ENCODE measurements at places on chromosomes 1 and 21.

DNA sequence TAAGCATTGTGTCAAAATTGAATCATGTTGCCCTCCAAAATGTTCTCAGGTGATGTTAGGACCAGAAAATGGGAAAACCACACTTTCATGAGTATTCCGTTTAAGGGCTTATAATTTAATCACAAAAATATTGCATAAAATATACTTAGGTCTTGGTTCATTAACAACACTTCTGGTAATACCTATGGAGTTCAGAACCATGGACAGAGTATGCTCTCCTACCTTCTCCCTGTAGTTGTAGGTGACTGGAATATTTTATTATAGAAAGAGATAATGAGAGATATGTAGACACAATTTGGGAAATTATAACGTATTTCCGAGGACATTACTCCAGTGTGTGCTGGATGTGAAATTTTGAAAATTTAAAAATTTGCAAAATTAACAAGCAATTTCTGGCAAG lies 232.5 kb downstream of the NCAM2 start:
- DNase-seq, result no peak

DNA sequence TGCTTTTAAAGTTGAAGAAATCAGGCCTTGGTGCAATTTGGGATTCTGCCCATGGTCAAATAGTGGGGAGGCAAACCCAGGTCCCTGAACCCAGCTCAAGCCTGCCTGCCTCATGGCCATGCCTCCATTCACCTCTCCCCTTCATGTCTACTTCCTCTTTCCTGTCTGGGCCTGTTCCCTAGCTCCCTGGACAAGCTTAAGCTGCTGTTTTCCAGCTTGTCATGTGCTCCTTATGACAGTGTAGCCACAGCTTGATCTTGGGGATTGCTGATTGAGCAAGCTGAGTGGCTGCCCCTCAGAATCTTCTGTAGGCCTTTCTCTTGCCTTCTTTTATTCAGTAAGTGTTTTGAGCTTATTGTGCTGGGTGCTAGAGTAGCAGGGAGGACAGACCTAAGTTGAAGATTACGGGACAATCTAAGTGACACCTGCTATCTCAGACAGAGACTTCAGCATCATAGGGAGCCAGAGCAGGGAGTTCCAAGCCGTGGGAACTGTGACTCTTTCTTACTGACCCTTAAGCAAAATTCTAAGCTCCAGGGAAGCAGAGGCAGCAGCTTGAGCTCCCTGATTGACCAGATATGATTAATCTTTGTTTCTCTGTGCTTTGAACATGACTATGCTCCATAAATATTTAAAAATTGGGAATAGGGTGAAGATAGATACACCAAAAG lies 520 bp upstream of the MR1 start:
- DNase-seq, result no peak

- no peak for DNase-seq
Observed at GRCh38 chr1:107990606-107991005, 25.6 kb upstream of the VAV3 start.

GRCh38 chr21:29233611-29234540 lies 64.8 kb upstream of the BACH1 start:
- no peak for DNase-seq

DNA sequence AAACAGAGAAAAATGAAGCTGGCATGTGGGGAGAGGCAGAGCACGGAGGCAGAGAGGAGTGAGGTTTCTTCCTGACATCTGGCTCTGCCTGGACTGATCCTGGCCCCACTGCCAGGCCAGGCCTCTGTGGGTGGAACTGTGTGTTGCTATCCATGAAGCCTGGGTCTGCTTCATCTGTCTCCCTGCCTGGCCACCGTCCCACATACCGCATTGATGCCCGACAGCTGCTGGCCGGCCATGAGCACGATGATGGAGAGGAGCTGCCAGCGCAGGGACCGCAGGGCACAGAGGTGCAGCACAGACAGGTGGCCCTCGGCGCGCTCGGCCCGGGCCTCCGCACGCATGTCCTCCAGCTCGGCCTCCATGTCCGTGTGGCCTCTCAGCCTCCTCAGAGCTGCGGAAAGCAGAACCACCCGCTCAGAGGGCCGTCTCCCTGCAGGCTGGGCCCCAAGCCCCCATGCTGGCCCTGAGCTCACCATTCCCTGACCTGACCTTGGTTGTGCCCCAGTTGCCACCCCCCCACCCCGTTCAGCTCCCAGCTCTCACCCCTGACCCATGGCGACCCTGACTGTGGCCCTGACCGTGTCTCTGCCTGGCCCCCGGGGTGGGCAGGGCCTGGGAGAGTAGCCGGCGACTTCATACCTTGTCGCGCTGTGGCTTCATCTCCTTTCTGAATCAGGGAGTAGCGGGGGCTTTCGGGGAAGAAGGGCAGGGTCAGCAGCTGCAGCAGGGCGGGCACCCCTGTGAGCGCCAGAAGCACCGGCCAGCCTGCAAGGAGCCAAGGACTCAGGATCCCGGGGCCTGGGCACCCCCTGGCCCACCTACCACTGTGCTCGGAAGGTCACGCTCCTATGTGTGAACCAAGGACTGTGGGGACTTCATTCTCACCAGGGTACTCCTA lies 11.5 kb downstream of the SLC2A7 start:
- no peak for DNase-seq

GRCh38 chr1:15620155-15620545 lies 2.9 kb downstream of the DDI2 start:
- no peak for DNase-seq

- DNase-seq, result no peak
Observed at GRCh38 chr1:217626321-217626720, 4.6 kb downstream of the GPATCH2 start.

GRCh38 chr1:97647776-97648175 lies 273.1 kb downstream of the DPYD start:
- DNase-seq, result no peak

DNA sequence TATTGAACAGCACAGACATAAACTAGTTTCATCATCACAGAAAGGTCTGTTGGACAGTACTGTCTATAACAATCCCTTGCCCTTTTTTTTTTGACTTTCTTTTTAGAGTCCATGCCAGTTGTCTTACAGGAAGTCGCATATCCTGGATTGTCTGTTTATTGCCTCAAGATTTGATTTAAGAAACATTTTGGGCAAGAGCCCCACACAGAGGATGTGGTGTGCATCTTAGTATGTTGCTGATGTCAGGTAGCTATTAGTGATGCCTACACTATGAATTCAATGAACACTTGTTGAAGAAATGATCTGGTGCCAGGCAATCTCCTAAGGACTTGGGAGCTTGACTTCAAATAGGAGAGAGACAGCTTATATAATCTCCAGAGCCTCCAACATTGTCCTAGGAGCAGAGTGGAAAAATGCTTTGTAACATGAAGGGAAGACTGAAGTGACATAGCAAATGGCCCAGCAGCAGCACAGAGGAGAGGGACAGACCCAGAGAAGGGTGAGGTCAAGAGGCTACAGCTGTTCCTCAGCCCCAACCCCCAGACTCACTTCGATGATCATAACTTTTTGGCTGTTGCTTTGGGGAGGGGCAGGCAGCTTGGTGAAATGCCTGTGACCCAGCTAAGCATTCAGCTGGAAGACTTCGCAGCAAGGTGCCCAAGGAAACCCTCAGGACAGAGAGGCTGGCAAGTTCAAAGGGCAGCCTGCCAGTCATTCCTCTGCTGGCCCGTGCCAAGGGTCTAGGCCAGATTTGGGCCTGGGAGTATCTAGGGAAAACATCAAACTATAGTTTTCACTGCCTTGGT lies 7.5 kb upstream of the RAB29 start:
- no peak for DNase-seq

DNA sequence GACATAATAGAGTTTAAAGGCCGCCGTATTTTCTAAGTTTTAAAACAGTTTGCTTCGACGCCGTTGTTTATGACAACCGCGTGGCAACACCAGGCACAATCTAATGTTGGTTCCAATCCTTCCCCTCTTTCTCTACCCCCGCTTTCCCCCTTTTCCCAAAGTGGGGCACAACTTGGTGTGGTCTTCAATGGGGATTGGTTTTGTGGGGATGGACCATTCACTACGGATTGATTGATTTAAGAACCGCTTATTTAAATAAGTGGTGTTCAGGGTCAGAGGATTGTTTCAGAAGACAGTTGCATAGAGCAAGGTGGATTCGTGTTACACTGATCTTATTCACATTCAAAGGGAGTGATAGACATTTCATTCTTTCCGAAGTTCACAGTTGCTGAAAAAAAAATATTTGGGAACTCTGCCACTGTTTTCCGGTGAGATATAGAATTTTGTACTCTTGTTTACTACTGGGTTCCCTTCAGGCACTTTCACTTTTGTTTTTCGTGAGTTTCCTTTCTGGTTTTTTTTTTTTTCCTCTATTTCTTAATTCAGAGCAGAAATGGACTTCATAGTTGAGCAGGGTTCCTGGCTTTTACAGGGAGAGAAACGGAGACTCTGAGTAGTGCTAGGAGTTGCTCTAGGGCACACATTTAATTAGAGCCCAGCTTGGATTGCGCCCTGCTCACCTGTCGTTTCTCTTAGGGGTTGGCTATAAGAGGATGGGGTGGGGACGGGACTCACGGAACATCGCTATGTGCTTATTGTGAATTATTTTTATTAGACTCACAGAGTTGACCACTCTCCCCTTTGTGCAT lies 79.6 kb upstream of the AK4 start:
- no peak for DNase-seq

DNA sequence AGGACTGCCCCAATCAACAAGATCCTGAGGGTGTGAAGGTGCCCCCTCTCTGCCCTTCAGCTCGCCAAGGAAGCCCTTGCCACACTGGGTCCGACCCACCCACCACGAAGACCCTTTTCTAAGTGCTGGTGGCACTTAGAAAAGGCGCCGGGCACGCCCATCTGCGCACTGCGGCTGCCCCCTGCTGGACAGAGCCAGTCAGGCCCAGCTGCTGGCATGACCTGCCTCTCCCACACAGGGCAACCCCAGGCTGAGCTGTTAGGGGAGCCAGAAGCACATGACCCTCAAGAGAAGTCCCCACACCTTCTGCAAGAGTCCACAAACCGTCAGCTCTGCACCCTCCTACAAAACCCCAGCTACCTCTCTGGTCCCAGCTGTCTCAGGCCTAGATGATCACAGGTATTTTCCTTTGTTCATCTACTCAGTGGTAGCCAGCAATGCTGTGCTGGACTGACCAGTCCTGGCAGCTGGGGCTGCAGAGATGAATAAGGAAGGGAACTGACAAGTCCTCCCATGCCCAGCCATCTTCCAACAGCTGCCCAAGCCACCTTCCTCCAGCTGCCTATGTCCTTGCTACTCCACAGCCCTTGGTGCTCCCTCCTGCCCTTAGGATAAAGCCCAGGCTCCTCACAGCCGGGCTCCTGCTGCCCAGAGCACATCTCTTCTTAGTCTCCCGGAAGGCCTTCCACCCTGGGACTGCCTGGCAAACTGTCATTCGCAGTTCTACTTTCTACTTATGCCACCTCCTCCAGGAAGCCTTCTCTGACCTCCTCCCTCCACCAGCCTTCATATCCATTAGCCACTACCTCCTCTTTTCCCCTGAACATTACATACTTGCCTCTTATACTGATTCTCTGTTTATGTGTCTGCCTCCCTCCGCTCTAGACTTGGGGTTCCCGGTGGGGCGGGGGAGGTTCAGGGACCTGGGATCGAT lies 39.8 kb upstream of the ZC3H12A start:
- DNase-seq, result peak; percentile 66

GRCh38 chr1:182629499-182630096 lies 25.4 kb upstream of the RGS16 start:
- DNase-seq, result no peak

DNA sequence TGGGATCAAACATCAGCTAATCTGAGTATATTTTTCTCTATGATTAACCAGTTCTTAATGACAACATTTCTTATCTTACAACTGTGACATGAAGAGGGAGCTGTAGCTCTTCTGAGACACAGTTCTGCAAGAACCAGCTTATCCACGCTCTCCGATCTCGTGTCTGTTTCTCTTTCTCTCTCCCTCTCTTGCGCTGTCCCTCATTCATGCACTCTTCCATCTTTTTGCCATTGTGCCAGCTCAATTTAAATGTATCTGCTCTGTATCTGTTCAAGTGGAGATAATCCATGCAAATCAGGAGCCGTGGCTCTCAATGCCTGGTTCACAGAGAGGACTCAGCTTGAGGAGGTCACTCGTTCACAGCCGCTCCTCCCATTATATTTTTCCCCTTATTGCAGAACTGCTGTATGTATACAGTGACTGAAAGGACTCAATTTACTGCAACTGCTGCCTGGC lies 494.7 kb upstream of the ADGRL2 start:
- no peak for DNase-seq

DNA sequence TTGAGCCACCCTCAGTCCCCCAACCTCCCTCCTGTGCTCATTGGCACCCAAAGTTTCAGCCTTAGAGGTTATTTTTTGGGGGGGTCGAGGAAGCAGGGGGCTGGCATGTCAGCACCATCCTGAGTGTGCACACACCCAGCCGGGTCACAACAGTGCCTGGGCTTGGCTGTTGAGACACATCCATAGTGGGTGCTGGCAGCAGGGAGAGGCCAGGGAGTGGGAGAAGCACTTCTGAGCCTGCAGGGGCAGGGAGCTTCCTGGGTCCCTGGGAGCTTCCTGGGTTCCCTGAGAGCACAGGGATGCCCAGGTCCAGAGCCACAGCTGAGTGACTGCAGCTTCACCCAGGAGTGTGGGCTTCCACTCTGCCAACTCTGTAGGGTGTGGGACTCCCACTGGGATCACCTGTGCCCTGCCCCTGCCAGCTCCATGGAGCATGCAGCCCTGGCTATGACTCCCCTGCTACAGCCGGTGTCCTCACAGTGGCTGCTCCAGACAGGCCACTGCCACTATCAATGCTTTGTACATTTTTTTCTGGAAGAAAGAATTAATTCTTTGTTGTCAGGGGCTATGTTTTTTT lies 240.4 kb downstream of the PTGER3 start:
- no peak for DNase-seq

DNA sequence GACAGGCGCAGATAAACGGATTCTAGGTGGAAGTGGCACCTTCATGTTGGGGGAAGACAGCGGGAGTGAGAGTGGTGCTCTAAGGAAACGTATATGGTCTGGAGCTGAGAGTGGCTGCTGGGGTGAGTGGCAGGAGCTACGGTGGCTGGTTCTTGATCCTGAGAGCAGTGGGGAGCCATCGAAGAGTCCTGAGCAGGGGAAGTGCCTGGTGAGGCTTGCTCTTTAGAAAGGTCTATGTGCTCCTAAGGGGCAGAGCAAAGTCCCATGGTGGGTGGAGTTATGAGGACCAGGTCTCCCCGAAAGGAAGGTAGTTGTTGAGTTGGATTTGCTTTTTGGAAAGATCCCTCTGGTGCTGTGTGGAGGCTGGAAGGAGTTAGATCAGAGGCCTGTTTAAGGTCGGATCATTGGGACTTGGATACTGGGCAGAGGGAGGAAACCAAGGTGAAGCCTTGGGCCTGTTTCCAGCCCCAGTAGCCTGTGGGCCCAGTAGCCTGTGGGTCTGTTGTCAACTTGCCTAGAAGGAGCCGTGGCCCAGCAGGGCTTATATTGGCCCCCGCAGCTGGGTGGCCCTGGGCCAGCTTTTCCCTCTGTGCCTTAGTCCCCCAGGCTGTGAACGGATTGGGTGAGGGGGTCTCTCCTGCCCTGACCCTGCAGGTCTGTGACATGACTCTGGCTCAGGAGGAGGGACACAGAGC lies 33.0 kb downstream of the ACOT11 start:
- DNase-seq, result no peak

- no peak for DNase-seq
Observed at GRCh38 chr1:95323123-95323522, 89.1 kb downstream of the RWDD3 start.

Data from psoas muscle (tissue), 8 donors.